ENCODE measurements at places on chromosomes 3 and 15.

DNA sequence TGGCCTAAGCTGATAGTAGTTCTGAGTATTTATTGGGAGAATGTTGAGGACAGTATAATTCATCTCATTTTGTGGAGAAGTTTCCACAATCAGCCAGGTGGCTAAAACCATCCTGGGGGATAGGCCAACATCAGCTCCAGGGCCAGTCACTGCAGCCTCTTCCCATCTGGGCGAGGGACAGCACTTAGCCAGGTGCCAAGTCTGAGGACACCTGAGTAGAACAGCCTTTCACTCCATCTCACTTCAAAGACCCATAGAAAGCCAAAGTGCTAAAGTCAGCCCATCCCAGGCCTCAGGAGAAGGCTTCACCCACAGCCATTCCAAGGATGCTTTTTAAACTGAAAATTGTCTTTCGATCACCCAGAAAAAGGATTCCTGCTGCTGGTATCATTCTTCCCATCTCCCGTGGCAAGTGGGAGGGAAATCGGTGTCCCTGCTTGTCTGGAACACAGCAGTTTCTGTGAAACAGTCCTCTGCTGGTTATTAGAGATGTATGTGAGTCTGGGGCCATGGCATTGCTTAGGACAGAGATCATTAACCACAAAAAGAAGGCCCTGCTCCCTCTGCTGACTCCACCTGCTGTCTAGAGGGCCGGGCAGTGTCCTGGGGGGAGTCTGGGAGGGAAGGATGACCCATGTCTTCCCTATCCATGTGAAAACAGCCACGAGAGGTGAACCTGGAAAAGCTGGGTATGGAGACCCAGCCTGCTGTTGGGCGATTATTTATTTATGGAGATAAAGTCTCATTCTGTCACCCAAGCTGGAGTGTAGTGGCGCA lies 9.6 kb downstream of the CALML4 start:
- no peak for DNase-seq

GRCh38 chr15:93088981-93089726 lies at the start of gene RGMA:
TSS of gene RGMA (minus strand) at chr15:93089211. CDS start at chr15:93088932, 279 bp downstream.
- no peak for DNase-seq

DNA sequence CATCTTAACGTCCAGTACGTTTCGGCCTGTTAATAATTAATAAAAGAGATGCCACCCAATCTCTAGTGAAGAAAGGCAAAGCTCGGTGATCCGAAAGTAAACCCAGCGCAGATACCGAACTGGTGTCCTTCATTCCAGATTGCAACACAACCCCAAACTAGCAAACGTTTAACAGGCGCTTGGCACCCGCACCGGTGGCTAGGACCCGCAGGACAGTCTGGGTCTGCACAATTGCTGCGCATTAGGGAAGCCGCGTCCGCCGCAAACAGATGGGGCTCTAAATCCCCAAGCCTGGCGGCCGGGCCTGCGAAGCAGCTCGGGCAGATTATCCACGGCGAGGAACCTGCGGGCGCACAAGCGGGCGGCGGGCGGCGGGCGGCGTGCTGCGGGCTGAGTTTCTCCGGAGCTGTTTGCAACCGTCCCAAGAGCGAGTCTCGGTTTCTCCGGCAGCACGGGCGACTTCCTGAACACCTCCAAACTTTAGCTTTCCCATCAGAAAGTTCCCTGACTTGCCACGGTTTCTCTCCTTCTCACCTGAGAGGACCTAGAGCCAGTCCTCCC lies 112.1 kb upstream of the ICE2 start:
- no peak for DNase-seq

DNA sequence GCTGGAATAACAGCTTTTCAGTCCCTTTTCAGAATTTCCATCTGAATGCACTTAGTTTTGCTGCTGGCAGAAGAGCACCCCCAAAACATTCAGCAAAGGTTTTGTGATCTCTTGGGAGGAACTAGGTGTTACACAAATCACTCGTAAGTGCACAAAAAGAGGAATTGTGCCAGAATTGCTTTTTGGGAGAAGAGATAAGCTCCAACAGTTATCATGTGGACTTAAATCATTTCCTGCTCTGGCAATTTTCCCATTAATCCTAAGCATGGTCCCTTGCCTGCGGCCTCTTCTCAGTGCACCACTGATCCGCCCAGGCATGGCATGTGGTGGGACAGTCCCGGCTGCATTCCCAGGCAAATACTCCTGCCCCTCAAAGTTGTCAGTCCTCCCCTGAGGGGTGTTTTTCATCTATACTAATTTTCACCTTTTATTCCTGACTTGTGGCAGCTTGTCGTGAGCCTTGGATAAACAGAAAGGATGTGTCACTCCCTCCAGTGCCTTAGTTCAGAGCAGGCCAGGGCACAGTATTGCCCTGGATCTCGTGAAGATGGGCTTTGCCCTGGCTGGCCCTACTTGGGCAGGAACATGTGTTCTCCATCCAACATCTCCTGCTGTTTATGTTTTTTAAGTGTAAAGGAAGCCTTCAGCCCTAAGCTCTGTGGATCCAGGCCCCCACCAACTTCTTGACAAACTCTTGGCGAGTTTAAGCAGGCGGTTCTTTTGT lies 44.6 kb upstream of the VILL start:
- no peak for DNase-seq

DNA sequence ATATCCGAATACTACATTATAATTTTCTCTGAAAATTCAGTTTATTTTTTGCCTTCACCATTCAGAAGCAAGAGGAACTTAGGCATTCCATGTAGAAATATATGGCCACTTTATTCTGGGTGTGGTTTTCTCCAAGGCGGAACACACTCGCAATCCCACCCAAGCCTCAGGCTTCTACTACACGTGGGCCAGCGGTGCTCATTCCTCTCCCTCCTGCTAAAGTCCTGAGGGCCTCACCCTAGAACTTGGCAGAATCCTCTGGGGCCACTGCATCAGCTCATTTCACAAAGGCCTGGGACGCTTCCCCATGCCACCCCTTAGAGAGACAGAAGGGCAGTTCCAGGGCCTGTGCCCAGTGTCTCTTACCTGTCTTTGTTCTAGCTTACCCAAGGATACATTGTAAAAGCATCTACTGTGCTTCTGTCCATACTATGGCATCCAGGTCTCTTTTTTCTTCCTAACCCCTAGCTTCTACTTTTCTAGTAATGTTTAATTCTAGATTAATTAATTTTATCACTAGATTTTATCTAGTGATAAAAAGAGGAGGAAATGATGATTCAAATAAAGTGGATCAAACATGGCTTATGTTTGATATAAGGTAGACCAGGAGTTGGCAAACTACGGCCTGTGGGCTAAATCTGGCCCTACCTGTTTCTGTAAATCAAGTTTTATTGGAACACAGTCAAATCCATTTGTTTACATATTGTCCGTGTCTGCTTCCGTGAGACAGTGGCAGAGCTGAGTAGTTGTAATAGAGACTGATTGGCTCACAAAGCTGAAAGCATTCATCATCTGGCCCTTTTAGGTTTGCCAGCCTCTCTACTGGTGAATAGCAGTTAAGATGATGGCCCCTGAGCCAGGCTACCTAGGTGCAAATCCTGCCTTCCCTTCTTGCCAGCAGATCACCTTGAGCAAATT lies 29.8 kb downstream of the LARS2 start:
- no peak for DNase-seq

DNA sequence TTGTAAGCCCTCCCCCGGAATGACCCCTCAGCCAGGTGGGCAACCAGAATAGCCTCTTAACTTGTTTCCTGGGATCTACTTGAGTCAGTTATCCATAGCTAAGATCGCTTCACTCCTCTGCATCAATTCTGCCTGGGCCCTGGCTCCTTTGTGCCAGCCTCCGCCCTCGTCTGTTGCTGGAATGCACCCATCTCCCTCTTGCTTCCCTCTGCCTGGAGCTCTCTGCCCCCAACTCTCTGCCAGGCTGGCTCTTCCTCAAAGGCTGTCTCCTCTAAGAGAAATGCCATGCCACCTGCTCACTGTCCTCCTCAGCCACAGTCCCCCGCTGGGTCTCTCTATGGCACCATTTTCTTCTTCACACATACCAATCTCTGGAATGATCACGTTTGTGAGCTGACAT lies 240.8 kb downstream of the ADAMTS17 start:
- DNase-seq, result no peak

GRCh38 chr3:157099326-157100095 lies 60.4 kb downstream of the CCNL1 start:
- no peak for DNase-seq

DNA sequence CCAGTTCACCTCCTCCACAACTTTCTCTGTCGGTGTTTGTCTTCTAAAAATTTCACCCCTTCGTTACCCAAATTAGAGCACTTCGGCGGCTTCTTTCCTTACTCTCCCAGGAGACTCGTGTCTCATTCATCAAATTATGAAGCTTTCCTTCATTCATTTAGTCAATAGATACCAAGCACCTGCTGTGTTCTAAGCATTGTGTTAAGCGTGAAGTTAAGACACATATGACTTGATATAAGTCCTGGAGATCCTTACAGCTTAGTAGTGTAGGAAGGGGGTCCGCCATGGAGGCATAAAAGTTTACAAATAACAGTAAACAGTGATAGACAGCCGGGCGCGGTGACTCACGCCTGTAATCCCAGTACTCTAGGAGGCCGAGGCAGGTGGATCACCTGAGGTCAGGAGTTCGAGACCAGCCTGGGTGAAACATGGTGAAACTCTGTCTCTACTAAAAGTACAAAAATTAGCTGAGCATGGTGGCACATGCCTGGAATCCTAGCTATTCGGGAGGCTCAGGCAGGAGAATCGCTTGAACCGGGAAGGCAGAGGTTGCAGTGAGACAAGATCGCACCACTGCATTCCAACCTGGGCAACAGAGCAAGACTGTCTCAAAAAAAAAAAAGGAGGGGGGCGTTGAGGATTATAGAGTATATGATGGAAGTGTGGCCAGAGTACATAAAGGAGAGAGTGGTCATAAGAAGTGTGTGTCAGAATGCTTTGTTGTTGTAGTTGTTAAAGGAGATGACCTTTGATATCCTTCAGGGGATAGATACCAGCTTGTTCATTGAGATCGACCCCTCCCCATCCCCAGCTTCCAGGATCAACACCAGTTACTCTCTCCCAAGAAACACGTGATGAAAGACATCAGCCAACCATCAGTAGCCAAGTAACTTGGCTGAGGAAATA lies 744 bp upstream of the CCDC32 start:
- no peak for DNase-seq

DNA sequence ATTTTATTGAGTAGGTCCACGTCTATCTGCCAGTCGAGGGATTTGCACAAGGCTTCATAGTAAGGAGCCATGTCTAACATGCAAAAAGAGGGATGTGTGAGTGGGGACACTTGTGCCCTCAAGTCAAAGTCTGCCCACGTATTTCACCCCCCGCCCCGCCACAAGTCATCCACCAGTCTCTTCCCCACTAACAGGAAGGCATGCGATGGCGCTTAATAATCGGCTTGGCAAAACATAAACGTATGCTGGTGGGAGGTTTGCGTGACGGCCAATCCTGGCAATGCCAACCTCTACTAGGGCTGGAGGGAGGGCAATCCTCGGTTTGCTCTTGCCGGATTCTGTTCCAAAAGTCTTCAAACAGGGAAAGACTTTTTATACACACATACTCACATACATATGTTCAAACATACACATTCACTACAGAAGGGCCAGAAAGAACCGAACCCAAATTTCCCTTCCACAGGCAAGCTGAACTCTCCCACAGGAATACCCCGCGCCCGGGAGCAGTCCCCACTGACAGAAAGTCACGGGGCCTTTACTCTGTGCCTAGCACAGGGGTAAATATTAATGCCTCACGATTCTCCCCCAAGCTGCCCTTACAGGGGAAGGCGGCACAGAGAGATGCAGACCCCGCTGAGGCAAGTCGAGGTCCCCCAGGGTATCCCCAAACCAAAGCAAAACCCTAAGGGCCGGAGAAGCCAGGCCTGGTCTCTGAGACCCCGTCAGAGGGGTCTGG lies 675 bp downstream of the PSMD6 start:
- DNase-seq, result no peak

DNA sequence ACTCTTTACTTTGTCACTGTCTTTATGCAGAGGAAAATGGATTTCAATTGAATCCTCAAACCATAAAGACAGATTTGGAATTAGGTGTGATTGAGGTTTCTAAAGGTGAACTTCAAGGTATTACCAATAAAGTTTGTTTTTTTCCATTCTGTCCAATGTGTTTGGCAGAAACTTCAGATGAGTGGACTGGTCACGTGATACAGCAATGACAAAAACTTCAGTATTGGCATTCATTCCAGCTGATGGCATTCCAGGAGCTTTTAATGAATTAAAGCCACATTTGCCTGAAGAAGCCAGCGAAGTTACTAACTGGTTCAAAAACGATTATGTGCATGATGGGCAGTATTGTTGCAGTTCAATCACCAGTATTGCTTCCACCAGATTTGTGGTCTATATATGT lies 4.5 kb upstream of the MASP1 start:
- DNase-seq, result no peak

DNA sequence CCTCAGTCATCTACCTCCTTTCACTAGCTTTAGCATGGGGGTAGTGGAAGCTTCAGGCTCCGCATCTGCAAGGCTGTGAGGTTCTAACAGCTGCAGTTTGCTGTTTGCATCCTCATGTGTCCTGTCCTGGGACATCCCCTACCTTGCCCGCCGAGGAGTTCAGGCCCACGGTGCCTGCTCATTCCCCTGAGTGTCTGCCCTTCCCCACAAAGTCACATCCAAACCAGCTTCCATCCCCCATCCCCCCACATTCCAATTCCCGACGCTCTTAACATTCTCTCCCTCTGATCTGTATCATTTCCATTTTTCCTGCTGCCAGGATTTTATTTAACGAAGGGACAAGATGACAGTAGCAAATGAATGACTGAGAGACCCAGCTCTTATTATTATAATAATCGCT lies 43.8 kb downstream of the HRH1 start:
- DNase-seq, result no peak

Measured in NCI-H187 treated with DMSO at 0.1 percent for 48 hours (cell line).